Liver (tissue), 10 donors: ENCODE measurements at places on chromosomes 13 and 19. TPM values are rescaled to one million over a fixed set of nuclear protein-coding genes. Genes with fewer than 3 reads are reported as not detected.

DNA sequence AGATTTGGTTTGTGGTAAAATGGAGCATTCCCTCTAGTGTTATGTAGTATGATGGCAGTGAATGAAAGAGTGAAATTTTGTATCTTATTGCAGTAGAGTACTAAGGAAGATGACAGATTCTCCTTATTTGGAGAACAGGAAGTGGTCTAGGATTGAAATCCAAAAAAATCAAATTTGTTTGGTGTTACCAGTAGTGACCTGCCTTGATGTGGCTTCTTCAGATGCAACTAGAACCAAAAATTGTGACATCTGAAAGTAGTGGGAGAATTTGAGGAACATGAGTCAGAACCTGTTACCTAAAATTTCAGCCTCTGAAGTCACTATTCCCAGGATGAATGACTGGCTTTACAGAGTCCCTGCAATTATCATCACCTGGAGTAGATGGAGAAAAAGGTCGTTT lies 165.9 kb downstream of the KLF5 start:
- no peak for DNase-seq

- DNase-seq = no peak
Observed at GRCh38 chr13:80149736-80150135, 191.2 kb downstream of the SPRY2 start.

FCGBP gene
- 1.5 TPM for total RNA-seq

- DNase-seq = no peak
Observed at GRCh38 chr13:95360464-95361097, 59.3 kb upstream of the ABCC4 start.

GRCh38 chr19:21566073-21566472 lies 60.7 kb downstream of the ZNF429 start:
- no peak for DNase-seq

DNA sequence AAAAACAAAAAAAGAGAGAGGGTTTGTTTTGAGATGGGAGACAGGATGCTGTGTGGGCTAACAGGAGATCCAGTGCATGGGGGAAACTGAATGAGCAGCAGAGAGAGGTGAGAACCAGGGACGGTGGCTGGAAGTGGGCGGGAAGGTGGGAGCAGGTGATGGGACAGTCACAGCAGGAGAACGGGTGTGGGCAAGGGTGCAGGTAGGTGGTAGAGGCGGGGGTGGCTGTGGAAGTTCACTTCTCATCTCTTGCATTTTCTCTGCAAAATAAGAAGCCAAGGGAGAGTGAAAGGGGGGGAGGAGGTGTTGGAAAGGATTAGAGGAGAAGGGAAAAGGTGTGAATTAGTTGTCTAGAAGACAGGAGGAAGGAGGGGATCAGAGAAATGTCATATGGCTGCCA lies 21.9 kb downstream of the FBXO17 start:
- no peak for DNase-seq

CPT1C gene
- 0.50 TPM for total RNA-seq

- DNase-seq = no peak
Observed at GRCh38 chr13:76703621-76704288, 182.4 kb downstream of the KCTD12 start.
